Fibroblast of skin of right biceps (primary cell): ENCODE measurements at places on chromosomes 3 and 15.

GRCh38 chr3:28186748-28187147 lies 54.7 kb upstream of the CMC1 start:
- DNase-seq: no peak

- no peak for DNase-seq
Measured at GRCh38 chr3:178421069-178421468, 115.2 kb upstream of the KCNMB2 start.

DNA sequence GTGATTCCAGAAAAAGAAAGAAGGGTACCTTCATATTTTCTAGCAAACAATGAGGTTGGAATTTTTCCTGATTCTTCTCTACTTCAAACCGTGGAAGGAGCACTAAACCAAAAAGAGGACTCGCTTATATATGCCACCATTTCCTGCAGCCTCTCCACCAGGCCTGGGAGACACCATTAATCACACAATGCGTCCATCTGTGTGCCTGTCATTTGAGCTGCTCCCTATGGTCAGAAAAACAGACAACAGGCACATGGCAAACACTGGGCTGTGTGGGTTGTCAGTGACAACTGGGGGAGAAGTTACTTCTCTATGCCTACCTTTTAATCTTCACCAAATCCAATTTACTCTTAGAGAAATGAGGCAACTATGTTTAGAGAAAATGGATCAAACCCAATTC lies 71.9 kb downstream of the NR2F2 start:
- no peak for DNase-seq

- no peak for DNase-seq
Measured at GRCh38 chr3:105728771-105729312, 140.0 kb downstream of the CBLB start.

GRCh38 chr3:62562017-62562416 lies 188.7 kb upstream of the FEZF2 start:
- DNase-seq: peak; percentile 92

GRCh38 chr15:89389841-89390603 lies 55.4 kb upstream of the POLG start:
- no peak for DNase-seq

DNA sequence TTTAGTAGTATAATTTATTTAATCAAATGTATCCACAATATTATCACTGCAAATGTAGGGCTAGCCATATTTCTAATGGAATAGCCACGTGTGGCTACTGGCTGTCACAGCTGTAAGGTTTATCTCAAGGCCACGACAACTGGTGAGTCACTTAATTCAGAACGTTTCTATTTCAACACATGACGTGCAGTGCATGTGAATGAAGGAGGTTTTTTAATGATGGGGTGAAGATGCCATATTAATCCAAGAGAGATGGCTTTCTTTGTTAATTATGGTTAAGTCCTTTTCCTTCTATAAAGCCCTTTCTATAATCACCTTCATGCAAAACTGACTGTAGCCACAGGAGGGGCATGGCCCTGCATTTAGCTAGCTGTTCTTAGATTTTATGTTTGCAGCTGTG lies 212.0 kb downstream of the FEZF2 start:
- peak; percentile 19 for DNase-seq

- DNase-seq: no peak
Measured at GRCh38 chr3:119998166-119998565, 96.1 kb downstream of the GSK3B start.

DNA sequence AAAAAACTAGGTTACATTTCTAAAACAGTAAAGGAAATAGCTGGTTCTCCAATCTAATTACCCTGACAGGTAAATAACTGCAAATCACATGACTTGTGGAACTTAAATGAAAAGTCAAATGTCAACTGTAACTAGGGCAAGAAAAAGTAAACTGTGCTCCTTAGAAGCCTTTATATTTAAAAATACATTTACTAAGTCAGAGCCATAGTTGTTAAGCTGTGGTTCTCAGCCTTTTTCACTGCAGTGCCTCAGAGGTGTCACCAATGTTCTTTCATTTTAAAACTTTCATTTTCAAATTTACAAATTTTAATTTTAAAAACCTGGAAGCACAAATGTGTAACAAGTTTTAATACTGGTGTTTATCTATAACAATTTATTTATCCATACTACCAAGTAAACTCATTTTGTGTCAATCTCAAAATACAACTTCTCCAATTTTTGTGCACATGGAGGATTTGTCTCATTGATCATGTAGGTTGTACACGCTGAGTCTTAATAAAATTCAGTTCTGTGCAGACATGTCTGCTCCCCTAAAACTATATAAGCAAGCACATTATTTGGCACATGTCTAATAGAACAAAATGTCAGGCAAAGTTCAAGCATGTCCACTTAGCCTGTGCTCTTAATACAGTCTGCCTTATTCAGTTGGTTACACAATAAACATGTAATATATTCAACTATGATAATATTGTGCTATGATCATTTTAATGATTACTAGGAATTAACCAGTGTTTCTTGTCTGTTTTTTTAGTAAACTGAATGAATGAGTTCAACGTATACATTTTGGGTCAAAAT lies 70.4 kb downstream of the DLG1 start:
- DNase-seq: no peak

DNA sequence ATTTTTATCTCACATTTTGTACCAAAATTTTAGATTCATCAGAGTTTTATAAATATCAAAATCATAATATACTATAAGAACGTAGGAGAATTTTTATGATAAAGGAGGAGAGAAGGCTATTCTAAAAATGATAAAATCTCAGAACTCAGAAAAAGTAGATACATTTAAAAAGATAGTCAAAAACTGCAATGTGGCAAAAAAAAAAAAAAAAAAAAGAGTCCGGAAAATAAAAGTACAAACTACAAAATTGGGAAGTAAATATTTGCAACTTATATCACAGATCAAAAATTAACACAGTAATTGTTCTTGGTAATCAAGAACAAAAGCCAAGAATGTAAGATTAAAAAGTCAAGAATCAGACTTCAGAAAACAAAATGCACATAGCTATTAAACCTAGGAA lies 332.1 kb downstream of the MCTP2 start:
- DNase-seq: no peak

GRCh38 chr3:174444391-174444790 lies 414.7 kb upstream of the NAALADL2 start:
- no peak for DNase-seq

DNA sequence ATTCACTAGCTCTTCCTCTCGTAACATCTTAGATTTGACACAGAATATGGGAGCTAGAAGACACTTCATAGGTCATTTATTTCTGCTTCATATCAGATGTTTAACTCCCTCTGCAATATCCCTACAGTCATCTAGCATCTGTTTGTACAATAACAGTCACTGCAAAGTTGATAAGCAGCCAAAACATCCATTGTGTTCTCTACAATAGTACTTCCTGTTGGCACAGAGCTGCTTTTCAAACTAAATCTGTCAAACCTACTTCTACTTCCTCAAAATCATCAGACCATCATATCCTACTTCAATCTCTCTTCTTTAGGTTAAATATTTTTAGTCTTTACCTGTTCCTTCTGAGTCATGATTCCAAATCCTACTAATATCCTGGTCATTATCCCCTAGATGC lies 233.2 kb downstream of the FGF12 start:
- DNase-seq: no peak

DNA sequence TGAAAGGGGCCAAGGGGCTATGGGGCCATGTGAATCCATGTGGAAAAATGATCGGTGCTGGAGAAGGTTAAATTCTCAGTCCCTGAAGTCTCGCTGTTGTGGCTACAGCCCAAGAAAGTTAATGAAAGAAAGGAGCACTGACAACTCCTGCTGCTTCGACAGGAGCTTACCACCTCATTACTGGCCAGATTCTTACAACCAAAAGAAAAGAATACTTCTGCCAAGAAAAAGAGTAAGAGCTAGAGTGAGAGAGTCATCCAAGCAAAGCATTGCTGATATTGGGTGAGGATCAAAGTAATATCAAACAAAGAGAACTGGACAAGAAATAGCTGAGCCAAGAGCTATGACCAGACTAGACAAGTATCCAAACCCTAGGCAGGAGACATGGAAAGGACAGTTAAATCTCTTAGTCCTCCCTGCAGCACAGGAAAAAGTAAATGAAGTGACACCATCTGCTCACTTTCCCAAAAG lies 348.4 kb upstream of the PLSCR5 start:
- peak; percentile 66 for DNase-seq

GRCh38 chr3:197599089-197599765 lies 43.5 kb upstream of the BDH1 start:
- DNase-seq: peak; percentile 69

DNA sequence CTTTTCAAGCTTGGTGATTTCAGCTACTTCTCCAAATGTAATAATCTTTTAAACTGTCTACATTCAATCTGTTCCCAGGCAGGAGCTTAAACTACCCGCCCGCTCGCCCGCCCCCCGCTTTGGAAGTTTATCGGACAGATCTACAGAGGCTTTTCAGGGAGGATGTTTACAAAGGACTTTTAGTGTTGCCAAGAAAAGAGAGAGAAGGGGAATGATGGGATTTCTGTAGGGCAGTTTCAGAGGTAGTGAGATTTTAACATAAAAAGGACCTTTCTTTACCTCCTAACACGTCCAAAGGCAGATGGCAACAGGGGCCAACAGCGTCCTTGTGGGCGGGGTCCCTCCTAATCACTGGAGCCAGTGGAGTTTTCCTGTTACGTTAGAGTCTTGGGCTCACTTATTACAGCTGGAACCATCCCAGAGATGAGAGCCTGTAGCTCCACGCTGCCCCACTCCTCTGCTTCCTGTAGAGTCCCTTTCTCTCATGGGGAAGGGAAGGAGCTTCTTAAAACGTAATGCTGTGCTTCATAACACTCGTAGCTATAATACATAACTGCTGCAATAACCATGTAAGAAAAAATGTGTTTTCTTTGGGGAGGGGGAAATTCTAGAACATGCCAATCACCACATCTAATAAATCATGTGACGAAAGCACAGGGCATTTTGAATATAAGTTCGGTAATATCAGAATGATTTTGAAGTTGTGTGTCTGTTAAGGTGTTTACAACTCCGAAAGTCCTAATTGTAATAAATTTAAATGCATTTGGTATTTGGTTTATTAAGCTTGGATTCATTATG lies 30.9 kb downstream of the HES1 start:
- peak; percentile 38 for DNase-seq

DNA sequence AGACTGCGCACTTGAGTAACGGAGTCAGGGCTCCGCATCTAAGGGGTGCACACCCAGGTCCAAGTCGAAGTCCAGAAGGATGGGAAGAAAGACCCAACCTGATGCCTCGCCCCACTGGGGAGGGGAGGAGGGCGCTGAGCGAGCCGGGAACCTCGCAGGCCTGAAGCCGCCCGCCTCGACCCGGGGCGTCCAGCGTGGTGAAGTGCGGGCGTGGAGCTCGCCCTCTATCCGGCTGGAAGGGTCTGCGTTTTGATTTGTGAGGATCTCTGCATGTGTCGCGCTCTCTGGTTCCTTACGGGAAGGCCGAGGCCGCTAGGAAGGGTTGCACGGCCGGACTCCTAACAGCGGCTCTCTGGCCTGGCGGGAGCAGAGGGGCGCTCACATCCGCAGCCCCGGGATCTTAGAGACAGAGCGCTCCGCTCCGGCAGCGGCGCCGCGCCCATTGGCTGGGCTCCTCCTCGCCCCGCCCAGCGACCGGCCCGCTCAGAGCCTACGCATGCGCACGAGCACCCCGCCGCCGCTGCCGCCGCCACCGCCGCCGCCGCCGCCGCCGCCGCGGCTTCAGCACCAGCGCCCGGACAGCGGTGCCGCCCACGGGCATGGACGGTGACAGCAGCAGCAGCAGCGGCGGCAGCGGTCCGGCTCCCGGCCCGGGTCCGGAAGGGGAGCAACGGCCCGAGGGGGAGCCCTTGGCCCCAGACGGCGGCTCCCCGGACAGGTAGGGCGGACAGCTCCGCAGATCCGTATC lies at the start of gene DISP2:
Gene DISP2, plus strand, starts transcription at position 497 of the 748 bp plus-strand sequence. Its CDS starts 103 bp downstream, at position 600.
- DNase-seq: peak; percentile 77

GRCh38 chr3:19866751-19867347 lies 67.2 kb downstream of the EFHB start:
- peak; percentile 54 for DNase-seq

DNA sequence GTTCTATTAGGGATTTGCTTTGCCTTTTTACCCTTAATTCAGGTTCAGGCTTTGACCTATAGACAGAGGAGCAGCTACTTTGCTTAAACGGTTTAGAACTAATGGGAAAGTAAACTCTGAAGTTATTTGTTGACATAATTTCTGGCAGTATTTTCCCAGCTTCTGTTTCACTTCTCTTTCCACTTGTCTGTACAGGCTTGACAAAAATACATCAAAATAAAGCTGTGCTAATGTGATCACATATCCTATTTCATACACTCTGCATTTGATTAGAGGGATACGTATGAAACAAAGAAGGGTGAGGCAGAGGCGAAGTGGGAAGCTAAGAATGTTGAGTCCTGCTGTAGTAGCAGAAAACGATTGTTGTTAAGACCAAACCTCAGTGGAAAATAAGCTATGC lies 389.1 kb upstream of the RARB start:
- DNase-seq: peak; percentile 41

- DNase-seq: no peak
Measured at GRCh38 chr3:50323092-50323600, 601 bp upstream of the HYAL2 start.

GRCh38 chr3:161103776-161104385 lies 1.3 kb downstream of the B3GALNT1 start:
- no peak for DNase-seq

DNA sequence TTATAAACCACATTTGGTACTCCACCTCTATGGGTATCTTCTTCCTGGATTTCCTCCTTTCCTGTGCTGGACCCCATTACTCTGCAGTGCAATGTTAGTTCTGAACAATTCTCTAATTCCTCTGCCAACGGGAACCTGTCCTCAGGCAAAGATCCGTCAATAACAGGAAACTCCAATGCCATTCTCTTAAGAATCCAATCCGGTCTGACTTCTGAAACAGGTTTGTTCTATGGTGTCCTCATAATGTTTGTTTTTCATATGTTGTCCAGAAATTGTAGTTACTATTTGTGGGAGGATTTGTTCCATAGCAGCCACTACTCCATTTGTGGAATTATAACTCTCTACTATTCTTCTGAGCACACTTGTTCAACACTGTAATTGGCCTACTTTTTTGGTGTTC lies 112.7 kb downstream of the TBL1XR1 start:
- DNase-seq: no peak

GRCh38 chr3:150278843-150279381 lies 129.2 kb upstream of the TSC22D2 start:
- no peak for DNase-seq
